ENCODE measurements at places on chromosomes 7 and 10.

GRCh38 chr10:99996671-99997648, 12.8 kb downstream of the DNMBP start:
- DNase-seq = no peak

DNA sequence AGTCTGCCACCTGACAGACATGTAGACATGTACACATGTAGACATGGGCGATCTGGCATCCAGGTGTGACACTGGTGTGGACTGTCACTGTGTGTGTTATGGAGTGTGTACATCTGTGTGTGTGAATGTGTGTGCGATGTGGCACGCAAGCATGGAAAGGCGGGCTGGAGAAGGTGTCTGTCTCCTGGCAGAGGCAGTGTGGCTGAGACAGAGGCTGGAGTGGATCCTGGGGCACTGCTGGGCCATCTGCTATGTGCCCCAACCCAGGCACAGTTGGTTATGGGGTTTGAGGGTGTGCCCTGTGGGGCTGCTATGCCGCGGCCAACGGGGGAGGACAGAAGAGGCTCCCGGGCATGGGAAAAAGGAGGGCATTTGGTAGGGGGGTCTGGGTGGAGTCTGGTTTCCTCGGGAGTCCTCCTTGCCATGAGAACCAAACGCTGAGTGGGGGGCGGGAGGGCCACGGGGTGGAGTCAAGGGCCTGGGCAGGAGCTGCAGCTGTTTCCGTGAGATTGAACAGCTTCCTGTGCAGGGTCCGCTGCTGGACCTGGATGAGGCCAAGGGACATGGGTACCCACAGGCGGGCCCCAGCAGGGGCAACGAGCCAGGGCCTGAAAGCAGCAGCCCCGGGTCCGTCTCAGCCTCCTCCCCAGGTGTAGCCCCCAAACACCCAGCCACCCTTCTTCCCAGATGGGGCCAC, 1.3 kb downstream of the ELN start:
- DNase-seq = no peak

- no peak for DNase-seq
These were observed 505.6 kb downstream of the HTR7 start for GRCh38 chr10:90352288-90352687.

DNA sequence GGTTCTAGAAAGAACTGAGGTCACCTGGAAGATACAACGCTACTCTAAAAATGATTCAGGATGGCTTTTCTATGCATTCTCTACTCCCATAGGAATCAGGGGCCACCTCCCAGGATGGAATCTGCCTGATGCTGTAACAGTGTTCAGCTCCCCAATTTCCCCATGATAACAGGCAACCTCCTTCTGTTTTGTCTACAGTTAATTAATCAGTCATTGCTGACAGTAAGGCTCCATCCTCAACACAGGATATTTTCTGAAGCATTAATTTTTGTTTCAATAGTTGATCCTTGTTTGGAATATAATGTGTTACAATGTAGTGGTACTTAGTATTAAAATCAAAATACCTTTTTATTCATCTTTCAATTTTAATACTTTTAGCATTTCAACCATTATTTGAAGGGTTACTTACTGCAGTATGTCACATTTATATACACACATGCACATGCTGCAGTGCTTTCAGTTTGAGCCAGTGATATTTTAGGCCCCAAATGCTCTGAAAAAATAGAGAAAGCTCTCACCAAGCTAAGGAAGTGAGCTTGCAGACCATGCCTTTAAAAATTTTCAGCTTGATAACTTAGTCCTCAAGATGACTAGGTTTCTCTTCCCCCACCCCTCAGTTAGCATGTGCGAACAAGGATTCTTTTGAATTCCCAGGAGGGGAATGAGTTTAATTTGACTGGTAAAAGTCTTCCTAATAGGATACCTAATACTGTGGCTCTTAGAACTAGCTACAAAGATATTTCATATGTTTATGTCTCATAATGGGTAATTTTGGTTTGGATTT, 592 bp upstream of the PIK3CG start:
- DNase-seq = no peak

- DNase-seq = no peak
These were observed 23.8 kb upstream of the PPP1R9A start for GRCh38 chr7:94883616-94884015.

- no peak for DNase-seq
These were observed 46.1 kb downstream of the UBE2H start for GRCh38 chr7:129906700-129907099.

DNA sequence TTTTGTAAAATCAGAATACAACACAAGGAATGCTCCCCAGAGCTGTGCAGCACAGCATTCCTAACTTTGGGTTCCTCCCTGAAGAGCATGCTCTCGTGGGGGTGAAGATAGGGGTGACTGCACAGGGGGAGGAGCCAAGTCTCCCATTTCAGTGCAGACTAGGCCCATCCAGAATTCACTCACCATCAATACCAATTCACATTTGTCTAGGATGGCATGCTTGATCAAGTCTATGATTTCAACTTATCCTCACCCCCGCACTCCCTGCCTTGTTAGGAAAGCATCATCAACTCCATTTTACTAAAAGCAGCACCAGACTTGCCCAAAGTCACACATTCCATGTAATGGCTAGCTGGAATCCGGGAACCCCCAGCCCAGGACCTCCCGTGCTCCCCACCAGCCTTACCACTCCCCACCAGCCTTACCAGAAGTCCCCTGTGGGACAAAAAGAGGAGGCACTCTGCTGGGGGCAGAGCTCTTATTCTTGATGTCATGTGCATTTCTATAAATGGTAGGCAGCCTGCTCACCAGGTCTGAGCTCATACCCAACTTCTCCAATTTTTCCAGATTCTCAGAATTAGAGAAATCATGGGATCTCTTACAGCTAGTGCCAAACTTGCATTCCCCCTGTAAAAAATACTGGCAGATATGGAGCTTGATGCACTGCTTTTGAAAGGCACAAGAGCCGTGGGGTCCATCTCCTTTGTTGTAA, 6.2 kb downstream of the PARP12 start:
- DNase-seq = no peak

DNA sequence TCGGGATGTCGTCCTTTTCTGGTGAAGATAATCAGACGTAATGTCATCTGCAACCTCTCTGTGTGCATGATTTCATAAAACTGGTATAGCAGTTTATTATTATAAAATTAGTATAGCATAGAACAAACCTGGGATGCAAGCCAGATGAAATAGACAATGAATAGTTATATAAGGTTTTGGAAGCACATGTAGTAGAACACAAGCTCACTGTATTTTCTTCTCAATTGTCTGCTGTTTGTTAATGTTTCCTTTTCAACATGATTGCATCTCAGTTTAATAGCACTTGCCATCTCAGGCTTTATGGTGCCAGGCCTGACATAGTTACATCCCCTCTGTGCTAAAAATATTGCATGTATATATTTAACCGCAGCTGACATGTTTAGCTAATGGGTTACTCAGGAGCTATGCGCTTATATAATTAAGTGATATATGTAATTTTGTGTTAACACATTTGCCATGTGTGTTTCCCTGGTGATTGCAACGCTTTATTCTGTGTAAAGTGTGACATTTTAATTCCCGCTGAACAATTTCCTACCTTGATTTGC, 132.7 kb downstream of the ARID5B start:
- DNase-seq = no peak

DNA sequence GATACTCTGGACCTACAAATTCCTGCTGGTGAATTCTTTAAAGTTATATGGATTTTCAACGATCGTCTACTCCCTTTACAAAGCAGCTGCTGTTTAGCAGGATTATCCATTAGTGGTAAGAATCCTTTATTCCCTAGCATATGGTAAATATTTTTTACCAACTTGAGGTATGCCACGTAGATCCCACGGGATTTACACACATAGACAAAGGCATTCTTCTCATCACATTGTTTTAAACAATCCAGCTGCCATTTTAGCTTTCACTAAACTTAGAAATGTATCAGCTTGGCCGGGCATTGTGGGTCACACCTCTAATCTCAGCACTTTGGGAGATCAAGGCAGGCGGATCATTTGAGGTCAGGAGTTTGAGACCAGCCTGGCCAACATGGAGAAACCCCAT, 148.0 kb upstream of the SH2B2 start:
- no peak for DNase-seq

- no peak for DNase-seq
These were observed 185.0 kb downstream of the ELFN1 start for GRCh38 chr7:1854866-1855724.

- DNase-seq = no peak
These were observed 65.6 kb downstream of the NOD1 start for GRCh38 chr7:30412782-30413504.

DNA sequence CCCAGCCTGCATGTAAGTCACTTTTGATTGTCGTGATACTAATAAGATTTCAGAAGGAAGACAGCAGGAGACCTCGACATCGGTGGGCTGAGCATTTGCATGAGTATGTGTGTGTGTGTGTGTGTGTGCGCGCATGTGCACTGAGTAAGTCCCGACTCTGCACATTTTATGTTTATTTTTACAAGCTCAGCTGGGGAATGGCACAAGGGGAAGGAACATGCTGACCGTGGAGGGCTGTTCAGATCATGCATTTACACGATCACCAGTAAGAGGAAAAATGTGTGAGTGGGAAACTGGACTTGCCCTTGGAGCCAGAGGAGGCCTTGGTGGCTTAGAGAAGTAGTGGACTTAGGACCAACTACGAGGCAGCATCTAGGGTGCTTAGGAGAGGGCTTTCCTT, 41.3 kb downstream of the IL2RA start:
- no peak for DNase-seq

- DNase-seq = no peak
These were observed 13.2 kb upstream of the ZNF488 start for GRCh38 chr10:47397256-47397655.

GRCh38 chr10:132057191-132057681, 8.5 kb upstream of the JAKMIP3 start:
- no peak for DNase-seq

- DNase-seq = no peak
These were observed 184.1 kb downstream of the NOC3L start for GRCh38 chr10:94178475-94179253.

GRCh38 chr10:7409732-7410168, 1.1 kb downstream of the SFMBT2 start:
- peak; percentile 30 for DNase-seq

DNA sequence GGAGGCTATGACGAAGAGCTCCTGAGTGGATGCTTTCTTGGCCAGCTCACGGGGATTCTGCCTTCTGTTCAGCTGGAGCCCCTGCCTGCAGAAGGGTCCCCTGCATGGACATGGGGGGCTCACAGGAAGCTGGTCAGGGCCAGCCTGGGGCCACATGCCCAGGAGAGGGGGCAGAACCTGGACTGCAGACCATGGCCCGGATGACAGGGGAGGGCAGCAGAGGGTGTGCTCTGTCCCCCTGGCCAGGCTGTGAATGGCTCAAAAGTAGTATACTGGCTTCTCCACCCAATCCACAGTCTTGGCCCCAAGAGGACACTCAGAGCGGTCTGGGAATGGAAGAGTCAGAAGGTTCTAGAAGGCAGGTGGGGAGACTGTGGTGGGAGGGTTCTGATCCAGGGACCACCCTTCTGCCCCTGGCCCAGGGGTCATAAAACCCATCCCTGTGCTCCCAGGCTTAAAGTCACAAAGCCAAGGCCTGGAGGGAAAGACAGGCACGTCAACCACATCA, 40.3 kb downstream of the PPIF start:
- DNase-seq = no peak

Data from stimulated activated CD4-positive, alpha-beta T cell treated with anti-CD3 and anti-CD28 coated beads, TNF-alpha, amount 100 ng/mL, for 24 hours (primary cell).